Smooth muscle cell of the umbilical artery (primary cell): ENCODE measurements at places on chromosomes 12 and 14. TPM values are rescaled to one million over a fixed set of nuclear protein-coding genes. Genes with fewer than 3 reads are reported as not detected.

The WNT5B gene
- total RNA-seq, result 39.5 and 89.6 TPM in 2 replicates

The PSME1 gene
- total RNA-seq, result 81.2 and 85.5 TPM in 2 replicates

The TUBA1B gene
- 515 and 1,601 TPM in 2 replicates for total RNA-seq

The PTGER2 gene
- total RNA-seq, result 4.8 and 8.0 TPM in 2 replicates

The MMAB gene
- total RNA-seq, result 21.0 and 33.3 TPM in 2 replicates
